ENCODE measurements at places on chromosomes 2 and 18. TPM values are rescaled to one million over a fixed set of nuclear protein-coding genes. Genes with fewer than 3 reads are reported as not detected.

Gene DSEL
- 22.5 TPM for polyA plus RNA-seq

GRCh38 chr2:61448229-61448628, 22.7 kb downstream of the USP34 start:
- DNase-seq = no peak

GRCh38 chr2:232325324-232326273, 53.0 kb upstream of the ALPP start:
- no peak for DNase-seq

DNA sequence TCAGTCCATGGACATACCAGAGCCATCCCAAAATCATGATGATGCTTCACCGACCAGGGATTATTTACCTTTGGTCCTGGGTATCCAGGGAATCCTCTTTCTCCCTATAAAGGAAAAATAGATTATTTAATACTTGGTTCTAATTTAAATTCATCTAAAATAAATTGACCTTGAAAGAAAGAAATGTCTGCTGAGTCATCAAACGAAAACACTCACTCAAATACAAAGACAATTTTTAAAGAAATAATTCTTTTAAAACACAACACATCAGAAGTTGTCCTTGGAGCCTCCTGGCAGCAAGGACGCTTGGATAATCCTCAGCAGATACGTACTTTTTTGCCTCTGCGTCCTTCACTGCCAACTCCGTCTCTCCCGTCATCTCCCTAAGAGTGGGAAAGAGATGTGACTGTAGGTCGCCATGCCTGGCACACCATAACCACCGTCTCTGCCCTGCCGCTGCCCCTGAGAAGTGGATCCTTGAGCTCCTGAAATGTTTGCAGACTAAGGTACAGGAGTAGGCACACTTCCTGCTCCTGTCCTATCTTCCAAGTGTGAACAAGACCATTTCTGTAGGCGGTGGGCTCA, 65.6 kb downstream of the COL6A3 start:
- DNase-seq = no peak

DNA sequence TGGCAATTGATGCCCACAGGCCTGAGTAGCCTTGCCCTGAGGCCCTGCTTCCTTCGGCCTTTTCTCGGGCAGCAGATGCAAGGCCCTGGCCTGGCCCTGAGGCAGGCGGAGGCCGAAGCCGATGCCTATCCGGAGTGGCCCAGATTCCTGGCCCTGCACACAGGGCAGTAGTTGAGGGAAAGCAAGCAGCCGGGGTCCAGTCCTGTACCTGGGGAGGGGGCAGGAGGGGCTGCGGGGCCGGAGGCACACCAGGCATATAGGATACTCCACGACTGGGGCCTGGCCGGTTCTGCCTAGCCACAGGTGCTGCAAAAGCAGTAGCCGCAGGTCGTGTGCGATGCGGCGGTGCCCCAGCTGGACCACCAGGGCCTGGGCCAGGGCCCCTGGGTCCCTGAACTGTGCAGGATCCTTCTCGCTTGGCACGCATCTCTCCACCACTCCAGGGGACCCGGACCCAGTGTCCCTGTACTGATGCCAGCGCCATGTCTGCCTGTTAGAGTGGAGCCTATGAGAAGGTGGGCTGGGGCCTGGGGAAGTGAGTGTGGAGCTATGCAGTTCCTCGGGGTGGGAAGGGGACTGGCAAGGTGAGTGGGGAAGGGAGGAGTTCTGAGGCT, 1.8 kb downstream of the PRR30 start:
- no peak for DNase-seq
